ENCODE measurements at places on chromosomes 3 and 15.

GRCh38 chr3:87694678-87695077, 364.1 kb downstream of the CGGBP1 start:
- no peak for DNase-seq

DNA sequence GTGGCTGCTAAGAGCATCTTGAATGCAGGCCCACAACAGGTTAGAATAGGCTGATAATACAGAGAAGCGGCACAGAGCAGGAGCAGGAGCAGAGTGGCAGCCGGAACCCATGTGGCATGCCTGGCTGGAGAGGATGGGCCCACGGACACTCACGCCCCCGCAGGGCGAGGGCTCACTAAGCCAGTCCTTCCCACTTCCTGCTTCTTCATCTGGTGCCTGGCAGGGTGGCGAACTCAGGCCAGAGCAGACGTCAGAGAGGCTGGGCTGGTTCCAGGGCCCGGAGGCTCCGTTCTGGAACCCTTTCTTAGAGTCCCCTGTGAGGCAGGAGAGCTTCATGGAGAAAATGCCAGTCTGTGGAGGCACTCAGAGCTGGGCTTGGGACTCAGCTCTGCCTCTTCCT, 195.1 kb downstream of the NTRK3 start:
- DNase-seq = no peak

DNA sequence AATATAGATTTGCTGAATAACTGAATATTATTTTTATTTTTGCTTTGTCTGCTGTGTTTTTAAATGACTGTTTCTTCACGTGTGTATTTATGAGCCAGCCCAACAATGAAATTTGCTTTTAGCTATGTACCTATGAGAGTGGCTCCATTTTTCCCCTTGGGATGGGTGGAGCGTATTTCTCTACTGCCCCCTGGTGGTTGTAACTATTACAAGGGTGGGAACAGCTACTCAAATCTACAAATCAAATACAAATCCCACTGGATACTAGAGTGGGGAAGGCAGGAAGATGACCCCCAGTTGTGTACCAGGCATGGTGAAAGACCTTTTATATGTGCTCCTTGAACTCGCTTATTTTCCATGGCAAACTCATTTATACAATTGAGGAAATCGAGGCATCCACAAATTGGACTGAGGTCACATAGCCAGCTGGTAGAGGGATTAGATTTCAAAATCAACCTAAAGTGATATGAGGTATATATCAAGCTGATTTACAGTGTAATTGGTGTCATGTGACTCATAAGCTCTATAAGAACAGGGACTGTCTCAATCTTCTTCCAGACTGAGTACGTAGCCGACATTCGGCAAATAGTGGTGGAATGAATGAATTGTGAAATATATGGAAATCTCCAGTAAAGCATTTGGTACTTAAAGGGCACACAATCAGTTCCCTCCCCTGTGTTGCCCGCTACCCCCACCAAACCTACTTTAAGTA, 69.5 kb upstream of the VEPH1 start:
- DNase-seq = peak; percentile 30

DNA sequence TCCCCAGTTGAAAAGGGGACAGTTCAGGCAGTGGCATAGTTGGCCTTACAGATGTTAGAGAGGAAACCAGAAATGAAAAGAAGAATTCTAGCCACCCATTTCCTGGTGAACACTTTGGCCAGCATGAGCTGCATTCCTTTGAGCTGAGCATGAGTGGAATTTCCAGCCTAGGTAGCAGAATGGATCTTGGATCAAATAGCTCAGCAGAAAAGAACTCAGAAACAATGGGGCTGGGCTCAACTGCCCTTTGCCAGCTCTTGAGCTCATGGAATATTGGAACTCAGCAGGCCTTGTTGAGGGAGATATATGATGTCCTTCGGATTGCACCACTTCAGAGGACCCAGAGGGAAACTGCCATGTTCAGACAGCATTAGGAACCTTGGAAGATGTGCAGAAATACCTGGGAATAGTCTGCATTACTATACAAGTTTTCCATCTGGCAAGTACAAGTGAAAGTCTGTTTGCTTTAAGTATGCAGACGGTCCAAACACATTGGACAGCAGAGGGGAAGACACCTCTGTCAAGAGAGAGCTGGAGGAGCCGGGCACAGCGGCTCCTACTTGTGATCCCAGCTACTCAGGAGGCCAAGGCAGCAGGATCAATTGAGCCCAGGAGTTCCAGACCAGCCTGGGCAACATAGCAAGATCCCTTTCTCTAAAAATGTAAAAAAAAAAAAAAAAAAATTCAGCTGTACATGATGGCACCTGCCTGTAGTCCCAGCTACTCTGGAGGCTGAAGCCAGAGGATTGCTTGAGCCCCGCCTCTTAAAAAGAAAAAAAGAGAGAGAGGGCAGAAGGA, 3.1 kb upstream of the CDV3 start:
- DNase-seq = no peak

GRCh38 chr3:67388738-67389137, 265.7 kb downstream of the SUCLG2 start:
- no peak for DNase-seq

GRCh38 chr3:87313641-87314040, 37.3 kb upstream of the POU1F1 start:
- DNase-seq = no peak

- DNase-seq = no peak
These were observed 86.4 kb downstream of the FLNB start for GRCh38 chr3:58094657-58095056.
